RCC 7860 (cell line): ENCODE measurements at places on chromosomes 7 and 10.

GRCh38 chr10:21520949-21521348 is 4.5 kb downstream of the SKIDA1 start:
- DNase-seq: no peak

GRCh38 chr7:95324431-95324830 is at the start of gene PON1:
PON1 (minus strand) TSS chr7:95324532; CDS start chr7:95324475, 57 bp downstream.
- no peak for DNase-seq

DNA sequence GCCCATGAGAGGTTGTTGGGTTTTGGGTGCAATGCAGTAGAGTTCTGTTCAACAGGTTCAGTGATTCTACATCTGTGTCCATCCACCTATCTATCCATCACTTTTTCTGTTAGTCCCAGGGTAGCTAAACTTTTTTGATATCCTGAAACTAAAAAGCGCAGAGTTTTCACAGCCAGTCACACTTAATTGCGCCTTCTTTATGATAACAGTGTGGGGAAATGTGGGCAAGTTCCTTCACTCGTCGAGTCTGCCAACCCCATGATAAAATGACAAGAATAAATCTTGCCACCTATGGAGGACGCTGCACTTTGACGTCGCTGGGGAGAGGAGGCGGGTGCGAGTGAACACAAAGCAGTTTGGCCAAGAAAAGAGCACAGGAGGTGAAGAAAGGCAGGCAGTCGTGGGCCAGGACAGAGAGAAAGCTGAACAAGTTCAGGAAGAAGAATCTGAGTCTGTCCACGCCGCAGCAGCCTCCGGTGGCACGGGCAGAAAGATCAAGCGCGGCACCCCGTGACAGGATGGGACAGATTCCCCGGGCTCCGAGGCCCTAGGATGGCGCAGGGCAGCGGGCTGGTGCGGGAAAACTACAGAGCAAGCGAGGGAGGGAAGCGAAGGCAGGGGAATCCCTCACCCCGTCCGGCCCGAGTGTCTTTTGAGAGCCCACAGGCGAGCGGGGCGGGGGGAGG is 9.2 kb downstream of the SP8 start:
- no peak for DNase-seq

DNA sequence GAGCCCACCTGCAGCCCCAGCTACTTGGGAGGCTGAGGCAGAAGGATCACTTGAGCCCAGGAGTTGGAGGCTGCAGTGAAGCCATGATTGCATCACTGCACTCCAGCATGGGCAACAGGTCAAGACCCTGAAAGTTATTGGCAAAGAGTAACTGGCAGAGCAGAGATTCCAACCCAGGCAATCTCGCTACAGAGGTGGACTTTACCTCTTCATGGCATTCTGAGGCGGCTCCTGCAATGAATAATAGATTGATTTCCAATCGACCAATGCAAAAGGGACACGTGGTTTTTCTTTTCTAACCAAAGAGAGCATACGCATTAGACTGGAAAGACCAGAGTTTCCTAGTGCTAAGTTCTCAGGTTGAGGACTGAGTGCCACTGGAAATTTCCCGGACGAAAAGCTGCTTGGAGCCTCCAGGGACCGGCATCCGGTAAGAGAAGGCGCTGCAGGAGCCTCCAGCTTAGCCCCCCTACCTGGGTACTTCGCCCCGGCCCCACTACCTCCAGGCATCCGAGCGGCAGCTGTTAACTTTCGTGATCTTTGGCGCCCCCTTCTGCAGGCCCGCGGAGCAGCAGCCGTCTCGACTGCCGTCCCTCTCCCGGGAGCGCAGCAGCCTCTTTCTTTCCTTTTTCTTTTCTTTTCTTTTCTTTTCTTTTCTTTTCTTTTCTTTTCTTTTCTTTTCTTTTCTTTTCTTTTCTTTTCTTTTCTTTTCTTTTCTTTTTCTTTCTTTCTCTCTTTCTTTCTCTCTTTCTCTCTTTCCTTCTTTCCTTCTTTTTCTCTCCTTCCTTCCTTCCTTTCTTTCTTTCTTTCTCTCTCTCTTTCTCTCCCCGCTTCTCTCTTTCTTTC is 4.1 kb downstream of the MBLAC1 start:
- DNase-seq: peak; percentile 26

DNA sequence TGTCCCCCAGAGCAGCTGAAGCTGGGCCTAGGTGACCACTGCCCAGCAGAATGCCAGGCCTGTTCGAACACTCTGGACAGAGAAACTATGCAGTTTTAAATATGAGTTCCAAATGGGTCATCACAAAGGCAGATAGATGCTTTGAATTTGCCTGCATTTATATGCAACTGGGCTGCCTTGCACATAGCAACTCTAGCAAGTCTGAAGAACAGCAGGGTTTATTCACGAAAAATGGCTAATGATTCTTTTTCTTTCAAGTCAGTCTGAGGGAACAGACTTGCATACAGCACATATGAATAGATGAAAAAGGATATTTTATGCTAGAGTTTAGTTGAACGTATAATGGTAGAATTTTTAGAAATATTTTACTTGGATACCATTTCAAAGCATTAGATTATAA is 68.5 kb downstream of the SLC35B4 start:
- no peak for DNase-seq

DNA sequence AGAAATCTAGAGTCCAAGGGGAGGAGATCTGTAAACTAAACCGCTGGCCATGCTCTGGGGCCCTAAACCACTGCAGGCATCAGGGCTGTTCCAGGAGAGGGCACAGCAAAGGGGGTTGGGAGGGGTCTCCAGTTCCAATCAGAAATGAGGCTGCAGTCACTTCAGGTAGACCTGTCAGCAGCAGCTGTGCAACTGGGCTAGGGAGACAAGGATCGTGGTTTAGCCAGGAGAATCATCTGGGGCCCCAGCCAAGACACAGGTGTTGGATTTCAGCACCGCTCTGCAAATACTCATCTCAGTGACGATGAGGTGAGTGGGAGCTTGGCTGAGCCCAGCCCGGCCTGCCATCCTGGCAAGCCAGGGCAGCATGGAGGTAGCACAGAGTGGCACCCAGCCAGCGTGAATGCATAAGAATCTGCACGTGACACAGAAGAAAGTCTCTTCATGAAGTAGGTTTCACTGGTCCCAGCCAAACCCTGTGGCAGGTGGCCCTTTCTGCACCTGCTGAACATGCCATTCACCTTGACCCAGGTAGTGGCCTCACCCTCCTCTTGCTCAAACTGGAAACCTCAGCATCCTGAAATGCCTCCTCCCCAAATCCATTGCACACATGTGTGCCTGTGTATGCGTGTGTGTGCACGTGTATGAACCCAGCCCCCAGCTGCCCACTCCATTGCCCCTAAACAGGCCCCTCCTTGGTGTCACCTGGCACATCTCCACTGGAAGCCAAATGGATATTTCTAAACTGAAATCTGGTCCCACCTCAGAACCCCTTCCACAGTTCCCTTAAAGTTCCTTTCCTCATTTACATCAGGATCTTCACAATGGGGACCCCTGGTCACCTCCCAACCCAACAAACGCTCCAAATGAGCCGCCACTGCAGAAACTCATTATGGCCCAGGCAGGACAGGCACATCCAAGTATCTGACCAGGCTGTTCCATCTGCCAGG is 9.6 kb downstream of the GPRIN2 start:
- no peak for DNase-seq

DNA sequence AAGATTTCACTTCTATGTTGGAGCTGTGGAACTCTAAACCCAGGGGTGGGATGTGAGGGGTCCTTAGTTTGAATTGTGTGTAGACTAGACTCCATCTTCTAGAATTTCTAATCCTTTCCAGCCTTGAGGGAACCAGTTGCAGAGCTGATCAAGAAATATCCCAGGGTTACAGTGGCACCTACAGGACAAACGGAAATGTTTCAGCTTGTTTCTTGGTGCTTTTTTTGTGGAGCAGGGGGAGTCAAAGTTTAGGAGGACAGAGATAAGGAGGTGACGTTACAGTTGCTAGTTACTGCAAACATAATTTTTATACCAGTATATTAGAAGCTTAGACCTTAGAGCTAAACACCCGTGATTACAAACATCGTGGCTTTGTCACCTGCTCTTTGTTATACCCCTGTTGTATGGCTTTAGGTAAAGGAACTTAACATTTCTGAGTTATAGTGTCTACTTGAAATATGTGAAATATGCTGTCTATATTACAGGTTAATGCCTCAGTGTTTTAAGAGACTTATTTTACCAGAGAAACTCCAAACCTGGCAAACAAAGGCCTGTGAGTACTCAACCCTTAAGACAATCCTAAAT is 84.5 kb upstream of the DYNC1I1 start:
- DNase-seq: peak; percentile 52

- no peak for DNase-seq
These were observed 366.2 kb upstream of the TMEM229A start for GRCh38 chr7:124398937-124399552.

GRCh38 chr10:63713191-63714144 is 192.3 kb downstream of the REEP3 start:
- no peak for DNase-seq

- DNase-seq: no peak
These were observed 14.4 kb upstream of the ATP6V0E2 start for GRCh38 chr7:149859369-149859768.

- DNase-seq: no peak
These were observed 374.5 kb upstream of the FOXK1 start for GRCh38 chr7:4307316-4308204.

- no peak for DNase-seq
These were observed 138.3 kb downstream of the EGFR start for GRCh38 chr7:55156919-55157763.

GRCh38 chr7:98651760-98652159 is 34.7 kb downstream of the NPTX2 start:
- no peak for DNase-seq

DNA sequence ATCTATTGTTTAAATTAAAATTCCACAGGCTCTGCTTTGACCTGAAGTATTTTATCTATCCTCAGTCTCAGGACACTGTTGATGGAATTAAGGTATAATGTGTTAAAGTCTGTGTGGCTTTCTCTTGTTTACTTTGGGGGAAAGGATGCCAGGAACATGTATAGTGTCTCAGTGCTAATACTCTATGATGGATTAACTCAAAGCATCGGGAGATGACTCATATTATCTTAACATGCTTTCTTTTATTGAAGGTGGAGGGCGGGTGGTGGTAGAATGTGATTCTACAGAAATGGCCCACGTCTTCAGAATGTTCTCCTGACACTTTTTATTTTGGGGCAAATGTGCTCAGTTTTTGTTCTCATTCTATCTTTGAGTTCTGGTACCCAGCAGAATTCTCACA is 189.0 kb downstream of the ANKRD30A start:
- DNase-seq: no peak

- no peak for DNase-seq
These were observed 9.9 kb downstream of the PPIF start for GRCh38 chr10:79357180-79357579.

GRCh38 chr10:91196268-91197048 is 24.0 kb upstream of the PCGF5 start:
- DNase-seq: no peak

GRCh38 chr7:148142660-148143248 is 447.8 kb upstream of the C7orf33 start:
- DNase-seq: peak; percentile 44

GRCh38 chr7:159023746-159024145 is 120.9 kb downstream of the VIPR2 start:
- DNase-seq: no peak

GRCh38 chr10:1287971-1288401 is 231.8 kb downstream of the WDR37 start:
- DNase-seq: no peak

- DNase-seq: no peak
These were observed 10.3 kb upstream of the IFIT1B start for GRCh38 chr10:89367529-89367928.

GRCh38 chr7:50631639-50632038 is 66.4 kb upstream of the DDC start:
- no peak for DNase-seq

DNA sequence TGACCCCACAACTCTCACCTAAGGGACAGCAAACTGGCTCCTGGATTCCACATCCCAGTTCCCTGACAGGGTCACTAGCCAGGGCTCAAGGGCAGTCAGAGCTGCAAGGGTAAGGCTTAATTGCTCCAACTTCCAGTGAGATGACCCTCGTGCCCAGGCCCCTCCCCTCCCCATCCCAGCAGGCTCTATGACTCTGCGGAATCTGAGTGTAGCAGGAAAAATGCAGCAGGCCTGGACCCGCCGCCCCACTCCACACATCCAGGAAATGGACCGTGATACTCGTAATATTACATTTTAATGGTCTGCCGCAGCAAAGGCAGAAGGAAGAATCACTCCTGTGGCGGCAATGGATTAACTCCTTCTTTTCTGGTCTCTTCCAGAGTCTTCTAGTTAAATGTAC is 91.7 kb upstream of the CHST15 start:
- DNase-seq: no peak

DNA sequence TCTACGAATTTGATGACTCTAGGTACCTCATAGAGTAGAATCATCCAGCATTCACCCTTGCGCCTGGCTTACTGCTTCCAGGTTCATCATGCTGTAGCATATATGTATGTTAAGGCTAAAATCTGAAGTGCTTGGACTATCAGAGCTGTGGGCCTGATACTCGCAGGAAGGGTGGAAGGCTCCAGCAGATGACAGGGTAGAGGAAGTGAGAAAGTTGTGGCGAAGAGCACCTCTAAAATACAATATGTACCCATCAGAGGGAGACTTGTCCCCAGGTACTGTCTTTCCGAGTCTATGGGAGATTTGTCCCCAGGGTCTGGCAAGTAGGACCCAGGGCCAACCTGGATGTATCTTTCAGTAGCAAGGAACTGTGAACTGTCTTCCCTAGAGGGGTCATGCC is 48.1 kb upstream of the PLEKHA1 start:
- DNase-seq: no peak

DNA sequence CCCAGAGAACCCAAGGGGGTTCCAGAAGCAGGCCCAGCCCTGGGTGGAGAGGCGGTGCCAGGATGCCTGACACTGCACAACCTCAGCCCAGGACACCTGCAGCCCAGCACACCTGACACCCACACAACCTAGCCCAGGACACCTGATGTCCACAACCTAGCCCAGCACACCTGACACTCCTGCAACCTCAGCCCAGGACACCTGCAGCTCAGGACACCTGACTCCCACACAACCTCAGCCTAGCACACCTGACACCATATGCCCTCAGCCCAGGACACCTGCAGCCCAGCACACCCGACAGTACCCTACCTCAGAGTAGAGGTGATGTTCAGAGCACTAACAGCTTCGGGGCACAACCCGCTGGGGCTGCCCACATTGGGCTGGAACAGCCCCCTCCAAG is 87.3 kb downstream of the PAXIP1 start:
- no peak for DNase-seq

DNA sequence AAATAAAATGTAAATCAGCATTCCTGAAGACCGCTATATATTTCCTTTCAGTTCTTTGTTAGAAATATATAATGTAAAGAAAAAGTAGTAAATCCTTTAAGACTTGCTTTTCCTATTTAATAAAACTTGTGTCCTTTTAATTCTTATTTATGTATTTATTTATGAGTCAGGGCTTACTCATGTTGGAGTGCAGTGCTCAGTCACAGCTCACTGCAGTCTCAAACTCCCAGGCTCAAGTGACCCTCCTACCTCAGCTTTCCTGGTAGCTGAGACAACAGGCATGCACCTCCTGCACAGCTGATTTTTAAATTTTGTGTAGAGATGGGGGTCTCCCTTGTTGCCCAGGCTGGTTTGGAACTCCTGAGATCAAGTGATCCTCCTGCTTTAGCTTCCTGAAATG is 724.5 kb downstream of the ANKRD7 start:
- no peak for DNase-seq
